ENCODE measurements at places on chromosomes 13 and 19.

GRCh38 chr13:113535381-113535781 lies 44.9 kb upstream of the DCUN1D2 start:
- no peak for DNase-seq

DNA sequence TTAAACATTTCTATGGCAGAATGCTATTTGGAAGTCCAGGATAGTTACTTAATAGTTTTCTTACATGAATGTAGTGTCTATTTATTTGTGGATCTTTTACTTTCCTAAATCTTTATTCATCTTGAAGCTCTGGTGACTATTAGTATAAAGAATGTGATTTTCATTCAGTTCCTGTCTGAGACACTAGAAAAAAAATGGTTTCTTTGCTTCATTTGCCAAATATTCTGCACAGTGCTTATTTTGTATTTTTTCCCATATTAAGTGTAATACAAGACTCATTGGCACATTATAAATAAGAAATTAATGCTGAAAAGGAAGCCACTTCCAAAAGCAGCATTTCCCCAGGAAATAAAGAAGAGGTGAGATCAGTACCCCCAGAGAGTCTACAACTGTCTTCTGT lies 109.8 kb downstream of the POSTN start:
- no peak for DNase-seq

GRCh38 chr19:47776568-47776967 lies 1.9 kb upstream of the SELENOW start:
- no peak for DNase-seq

- DNase-seq = no peak
Observed at GRCh38 chr13:74574964-74575728, 440.9 kb upstream of the KLF12 start.

DNA sequence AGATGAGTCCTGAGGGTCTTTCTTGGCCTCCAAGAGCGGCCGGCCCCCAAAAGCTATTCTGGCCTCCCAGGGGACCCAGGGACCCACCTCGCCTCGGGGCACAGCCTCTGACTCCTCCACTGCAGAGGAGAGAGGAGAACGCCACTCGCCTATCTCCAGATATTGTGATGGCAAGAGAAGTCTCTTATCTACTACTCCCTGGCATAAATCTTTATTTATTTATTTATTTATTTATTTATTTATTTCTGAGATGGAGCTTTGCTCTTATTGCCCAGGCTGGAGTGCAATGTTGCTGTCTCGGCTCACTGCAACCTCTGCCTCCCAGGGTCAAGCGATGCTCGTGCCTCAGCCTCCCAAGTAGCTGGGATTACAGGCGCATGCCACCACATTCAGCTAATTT lies 11.0 kb downstream of the SLC7A9 start:
- DNase-seq = no peak

DNA sequence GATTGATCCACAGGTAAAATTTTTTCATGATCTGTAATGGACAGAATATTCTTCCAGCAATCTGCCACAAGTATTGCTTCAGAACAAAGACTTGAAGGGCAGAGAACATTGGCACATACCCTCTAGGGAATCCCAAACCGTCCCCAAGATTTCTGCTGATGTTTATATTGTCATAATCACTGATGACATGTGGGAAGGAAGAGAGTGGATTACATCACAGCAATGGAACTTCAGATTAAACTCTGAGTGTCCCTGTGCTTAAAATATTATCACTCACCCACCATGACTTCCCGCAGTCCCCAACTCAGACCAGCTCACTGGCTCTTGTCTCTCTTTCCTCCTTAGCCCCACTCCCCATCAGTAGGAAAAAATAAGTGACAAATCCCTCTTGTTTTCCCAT lies 8.5 kb upstream of the TPT1 start:
- no peak for DNase-seq

DNA sequence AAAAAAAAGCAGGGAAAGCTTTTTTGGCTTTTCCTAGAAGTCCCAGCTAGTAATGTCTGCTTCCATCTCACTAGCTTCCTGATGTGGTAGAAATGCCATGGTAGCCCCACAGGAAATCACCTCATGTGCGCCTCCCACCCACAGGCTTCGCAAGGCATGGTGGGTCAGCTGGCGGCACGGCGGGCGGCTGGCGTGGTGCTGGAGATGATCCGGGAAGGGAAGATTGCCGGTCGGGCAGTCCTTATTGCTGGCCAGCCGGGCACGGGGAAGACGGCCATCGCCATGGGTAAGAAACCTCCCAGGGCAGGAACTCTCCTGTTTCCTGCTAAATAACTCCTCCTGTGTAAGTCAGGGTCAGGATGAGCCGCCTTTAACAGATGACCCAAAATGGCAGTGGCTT lies 10.4 kb downstream of the RUVBL2 start:
- DNase-seq = no peak

GRCh38 chr13:35744566-35745178 lies 268.2 kb upstream of the MAB21L1 start:
- no peak for DNase-seq

- DNase-seq = no peak
Observed at GRCh38 chr19:4015705-4016402, 8.3 kb downstream of the PIAS4 start.

Data from omental fat pad (tissue), 4 donors.